ENCODE measurements at places on chromosomes 11 and 22. TPM values are rescaled to one million over a fixed set of nuclear protein-coding genes. Genes with fewer than 3 reads are reported as not detected.

Gene DNAJB13
- total RNA-seq, result 0.54 TPM

Gene KDELR3
- 15.6 TPM for total RNA-seq

Gene SSTR3
- total RNA-seq, result not detected

Gene CALCA
- total RNA-seq, result not detected

Gene C11orf42
- not detected for total RNA-seq

Gene PIH1D2
- 0.58 TPM for total RNA-seq

Gene THYN1
- total RNA-seq, result 16.9 TPM

Gene OR52I2
- not detected for total RNA-seq

Gene C11orf97
- total RNA-seq, result not detected

Gene CD3G
- total RNA-seq, result not detected

Gene CACNA1I
- total RNA-seq, result 0.05 TPM

Gene OR4A16
- not detected for total RNA-seq

Gene SYCE3
- 0.34 TPM for total RNA-seq

Gene SCGB1A1
- total RNA-seq, result not detected

Gene PNPLA5
- 0.04 TPM for total RNA-seq

Gene CREB3L1
- 7.4 TPM for total RNA-seq

Gene NELL1
- total RNA-seq, result not detected

Gene CHEK1
- 34.4 TPM for total RNA-seq

Gene CARD16
- not detected for total RNA-seq

Gene GGTLC3
- total RNA-seq, result not detected

Gene RFPL1
- total RNA-seq, result not detected

Gene PRG3
- total RNA-seq, result not detected
